Stimulated activated CD4-positive, alpha-beta T cell treated with anti-CD3 and anti-CD28 coated beads, Interleukin-12 subunit alpha, Interleukin-12 subunit beta, amount 100 ng/mL, for 24 hours (primary cell): ENCODE measurements at places on chromosomes 12 and 14.
A peak's percentile ranks its signal among the peaks of the same experiment; 100 is the strongest.

GRCh38 chr12:21073129-21073528 is 57.9 kb upstream of the SLCO1B1 start:
- DNase-seq: no peak

DNA sequence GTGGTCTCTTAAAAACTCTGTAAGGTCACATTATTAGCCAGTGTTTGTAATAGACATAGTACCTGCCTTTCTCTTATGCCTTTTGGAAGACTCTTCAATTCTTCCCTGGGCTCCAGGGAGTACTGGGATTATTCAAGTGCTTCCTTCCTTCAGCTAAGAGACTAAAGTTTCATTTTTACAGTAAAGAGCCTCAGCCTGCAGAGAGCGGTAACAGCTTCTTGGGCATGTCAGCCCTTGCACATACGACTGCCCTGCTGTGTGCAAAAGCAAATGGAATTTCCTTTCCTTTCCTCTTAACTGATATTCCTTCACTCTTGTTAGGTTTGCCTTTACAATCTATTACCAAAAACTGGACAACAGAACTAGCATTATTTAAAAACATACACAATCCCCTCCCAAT is 32.9 kb upstream of the AMIGO2 start:
- no peak for DNase-seq

DNA sequence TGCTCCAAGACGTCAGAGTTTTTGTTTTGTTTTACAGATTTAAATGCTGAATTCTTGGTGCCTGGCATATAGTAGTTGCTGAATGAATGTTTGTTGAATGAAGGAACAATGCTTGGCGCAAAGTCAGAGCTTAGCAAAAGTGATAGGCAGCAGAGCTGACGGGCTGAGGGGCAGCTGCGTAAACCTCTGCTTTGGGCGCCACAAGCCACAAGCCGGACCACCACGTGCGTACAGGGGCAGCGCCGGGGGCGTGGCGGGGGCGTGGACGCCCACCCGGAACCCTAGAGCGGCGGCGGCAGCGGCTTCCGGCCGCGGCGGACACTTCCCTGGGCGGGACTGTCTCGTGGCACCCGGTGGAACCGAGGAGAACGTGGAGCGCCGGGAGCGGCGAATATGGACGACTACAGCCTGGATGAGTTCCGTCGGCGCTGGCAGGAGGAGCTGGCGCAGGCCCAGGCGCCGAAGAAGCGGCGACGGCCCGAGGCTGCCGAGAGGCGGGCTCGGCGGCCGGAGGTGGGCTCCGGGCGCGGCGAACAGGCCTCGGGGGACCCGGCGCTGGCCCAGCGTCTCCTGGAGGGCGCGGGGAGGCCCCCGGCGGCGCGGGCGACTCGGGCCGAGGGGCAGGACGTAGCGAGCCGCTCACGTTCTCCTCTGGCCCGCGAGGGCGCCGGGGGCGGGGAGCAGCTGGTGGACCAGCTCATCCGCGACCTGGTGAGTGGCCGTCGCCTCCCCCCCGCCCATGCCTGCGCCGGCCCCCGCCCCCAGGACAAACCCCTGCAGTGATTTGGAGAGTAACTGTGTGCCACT is at the start of gene FBXW8:
Gene FBXW8, plus strand, starts transcription at position 306 of the 807 bp plus-strand sequence. Its CDS starts 88 bp downstream, at position 394.
- DNase-seq: peak; percentile 46

GRCh38 chr12:52006726-52007157 is at the start of gene TAMALIN:
Gene TAMALIN, plus strand, starts transcription at chr12:52006946. Its CDS starts 74 bp downstream, at chr12:52007020.
- DNase-seq: peak; percentile 65
